Parietal lobe (tissue), 2 donors: ENCODE measurements at places on chromosomes 12 and 14. TPM values are rescaled to one million over a fixed set of nuclear protein-coding genes. Genes with fewer than 3 reads are reported as not detected.

SDR9C7 gene
- total RNA-seq: 0.31 TPM

RD3L gene
- total RNA-seq: not detected

PZP gene
- not detected for total RNA-seq

CRIP1 gene
- 1.6 TPM for total RNA-seq

AMIGO2 gene
- total RNA-seq: 12.5 TPM

TUNAR gene
- total RNA-seq: 4.7 TPM

AICDA gene
- total RNA-seq: not detected

TMEM119 gene
- 0.94 TPM for total RNA-seq

ADAM21 gene
- total RNA-seq: not detected

KCNC2 gene
- 19.7 TPM for total RNA-seq

PLA2G1B gene
- not detected for total RNA-seq

TSPAN19 gene
- 1.3 TPM for total RNA-seq

KCNJ8 gene
- 4.4 TPM for total RNA-seq

PTCSC3 gene
- not detected for total RNA-seq

METTL3 gene
- 110 TPM for total RNA-seq

PRICKLE1 gene
- total RNA-seq: 16.3 TPM

E2F7 gene
- 5.0 TPM for total RNA-seq

HOXC4 gene
- not detected for total RNA-seq

ZDHHC22 gene
- total RNA-seq: 14.7 TPM

FGF6 gene
- total RNA-seq: not detected

NELL2 gene
- total RNA-seq: 1,558 TPM

AQP6 gene
- total RNA-seq: 0.31 TPM

TMEM117 gene
- 13.8 TPM for total RNA-seq

SLC7A8 gene
- 5.0 TPM for total RNA-seq

GUCY2C gene
- not detected for total RNA-seq

CHMP4A gene
- total RNA-seq: 35.1 TPM

GSC gene
- not detected for total RNA-seq

CAPS2 gene
- 14.7 TPM for total RNA-seq

RITA1 gene
- total RNA-seq: 8.5 TPM
